Right atrium auricular region (tissue), 2 donors: ENCODE measurements at places on chromosomes 11 and 22. TPM values are rescaled to one million over a fixed set of nuclear protein-coding genes. Genes with fewer than 3 reads are reported as not detected.

GRCh38 chr11:131684111-131685060 lies 314.0 kb downstream of the NTM start:
- DNase-seq = peak; percentile 23

EEF1G gene
- 1,175 TPM for total RNA-seq

GRCh38 chr11:6315811-6316425 lies 4.4 kb downstream of the CAVIN3 start:
- DNase-seq = peak; percentile 83

GRCh38 chr11:33172996-33173395 lies 11.7 kb upstream of the CSTF3 start:
- DNase-seq = no peak

DNA sequence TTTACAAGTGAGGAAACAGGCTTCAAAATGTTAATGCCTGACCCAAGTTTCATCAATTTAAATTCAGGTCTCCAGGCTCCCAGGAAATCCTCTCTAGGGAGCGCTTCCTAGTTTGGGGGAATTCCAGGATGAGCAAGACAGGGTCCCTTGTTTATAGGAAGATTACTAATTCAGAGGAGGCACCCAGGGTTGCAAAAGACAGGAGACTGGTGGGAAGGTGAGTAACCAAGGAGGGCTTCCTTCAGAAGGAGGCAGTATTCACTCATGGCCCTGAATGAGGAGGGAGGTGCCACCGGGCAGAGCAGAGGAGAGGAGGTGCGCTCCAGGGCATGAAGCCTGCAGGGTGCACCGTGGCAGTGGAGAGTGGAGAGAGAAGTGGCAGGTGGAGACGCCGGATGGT lies 1.6 kb downstream of the TMEM132A start:
- no peak for DNase-seq

GRCh38 chr11:12279672-12280108 lies 97.7 kb upstream of the PARVA start:
- DNase-seq = peak; percentile 55
